ENCODE measurements at places on chromosomes 5 and 9.
A peak's percentile ranks its signal among the peaks of the same experiment; 100 is the strongest.

GRCh38 chr9:124133727-124134126, 122.2 kb downstream of the LHX2 start:
- no peak for DNase-seq

DNA sequence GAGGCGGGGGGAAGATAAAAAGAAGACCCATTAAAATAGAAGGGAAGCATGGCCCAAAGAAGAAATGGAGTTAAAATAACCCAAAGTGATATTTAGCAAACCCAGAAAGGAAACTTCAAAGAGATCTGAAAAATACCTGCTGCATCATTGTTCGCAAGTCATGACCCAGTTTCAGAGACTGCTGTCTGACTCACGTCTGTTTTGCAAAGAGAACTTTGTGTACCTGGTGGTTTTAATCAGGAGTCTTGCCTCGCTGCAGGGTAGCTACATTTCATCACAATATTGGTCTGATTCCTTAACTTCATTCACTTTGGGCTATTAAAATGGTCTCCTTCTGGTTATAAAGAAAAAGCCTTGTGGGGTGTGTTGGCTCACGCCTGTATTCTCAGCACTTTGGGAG, 461.1 kb upstream of the DAP start:
- DNase-seq = no peak

DNA sequence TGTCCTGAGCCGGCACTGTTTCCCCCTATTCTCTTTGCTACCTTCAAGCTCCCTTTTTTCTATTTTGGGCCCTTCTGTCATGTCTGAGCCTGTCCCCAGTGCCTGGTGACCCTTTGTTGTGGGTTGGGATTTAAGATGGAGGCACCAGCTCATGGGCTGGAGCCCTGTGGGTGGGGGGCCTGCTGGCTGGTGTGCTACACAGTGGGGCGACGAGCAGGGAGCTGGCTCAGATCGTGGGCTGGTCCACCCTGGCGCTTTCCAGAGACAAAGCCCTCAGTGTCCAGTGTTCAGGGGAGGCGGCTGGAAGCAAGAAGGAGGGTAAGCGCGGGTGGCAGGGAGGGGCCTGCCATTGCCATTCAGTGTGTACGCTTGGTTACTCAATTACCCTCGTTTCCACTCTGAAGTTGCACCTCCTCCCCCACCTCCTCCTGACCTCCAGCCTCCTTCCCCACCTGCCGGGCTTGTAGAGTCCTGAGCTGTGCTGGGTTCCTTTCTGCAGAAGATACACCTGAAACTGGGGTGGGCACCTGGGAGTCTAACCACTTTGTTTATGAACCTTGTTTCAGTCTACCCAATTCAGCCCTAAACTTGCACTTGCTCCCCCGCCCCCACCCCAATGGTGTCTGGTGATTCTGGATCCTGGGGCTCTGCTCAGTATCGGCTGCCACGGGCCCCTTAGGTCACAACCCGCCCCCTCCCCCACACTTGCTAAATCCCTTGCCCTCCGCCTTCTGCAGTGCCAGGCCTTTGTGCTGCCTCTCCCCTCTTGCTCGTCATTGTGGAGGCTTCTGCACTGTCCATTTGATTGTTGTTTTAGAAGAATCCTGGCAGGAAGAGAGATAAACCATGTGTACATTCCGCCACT, 49.9 kb downstream of the MVB12B start:
- no peak for DNase-seq

- DNase-seq = no peak
Observed at GRCh38 chr9:84841931-84842330, 172.4 kb downstream of the NTRK2 start.

DNA sequence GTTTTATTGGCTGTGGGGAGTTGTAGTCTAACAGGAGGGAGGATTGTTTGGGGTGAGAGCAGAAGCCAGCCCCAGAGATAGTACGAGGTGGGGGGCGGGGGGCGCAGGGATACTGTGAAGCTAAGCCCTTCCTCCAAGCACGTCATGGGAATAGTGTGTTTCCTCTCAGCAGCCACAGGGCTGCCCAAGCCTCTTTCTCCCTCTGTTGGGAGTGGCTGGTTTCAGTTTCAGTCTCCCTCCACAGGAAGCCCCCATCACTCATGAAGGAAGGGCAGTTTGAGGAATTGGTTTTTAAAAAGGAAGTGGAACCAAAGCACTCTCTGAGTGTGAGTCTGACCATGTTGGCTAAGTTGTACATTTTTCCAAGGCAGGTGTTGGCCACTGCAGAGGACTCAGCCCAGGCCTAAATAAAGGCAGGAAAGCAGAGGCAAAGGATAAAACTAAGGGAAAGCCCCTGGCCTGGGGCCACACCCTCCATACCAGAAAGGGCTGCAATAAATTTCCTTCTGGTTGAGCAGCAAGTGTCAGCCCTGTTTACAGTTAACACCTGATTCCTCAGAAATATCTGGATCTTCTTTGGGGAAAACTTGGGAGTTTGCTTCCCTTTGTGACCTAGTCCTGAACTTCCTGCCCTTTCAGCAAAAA, 3.2 kb downstream of the RAB24 start:
- DNase-seq = peak; percentile 33

- DNase-seq = no peak
Observed at GRCh38 chr5:71482132-71482531, 26.7 kb downstream of the BDP1 start.

DNA sequence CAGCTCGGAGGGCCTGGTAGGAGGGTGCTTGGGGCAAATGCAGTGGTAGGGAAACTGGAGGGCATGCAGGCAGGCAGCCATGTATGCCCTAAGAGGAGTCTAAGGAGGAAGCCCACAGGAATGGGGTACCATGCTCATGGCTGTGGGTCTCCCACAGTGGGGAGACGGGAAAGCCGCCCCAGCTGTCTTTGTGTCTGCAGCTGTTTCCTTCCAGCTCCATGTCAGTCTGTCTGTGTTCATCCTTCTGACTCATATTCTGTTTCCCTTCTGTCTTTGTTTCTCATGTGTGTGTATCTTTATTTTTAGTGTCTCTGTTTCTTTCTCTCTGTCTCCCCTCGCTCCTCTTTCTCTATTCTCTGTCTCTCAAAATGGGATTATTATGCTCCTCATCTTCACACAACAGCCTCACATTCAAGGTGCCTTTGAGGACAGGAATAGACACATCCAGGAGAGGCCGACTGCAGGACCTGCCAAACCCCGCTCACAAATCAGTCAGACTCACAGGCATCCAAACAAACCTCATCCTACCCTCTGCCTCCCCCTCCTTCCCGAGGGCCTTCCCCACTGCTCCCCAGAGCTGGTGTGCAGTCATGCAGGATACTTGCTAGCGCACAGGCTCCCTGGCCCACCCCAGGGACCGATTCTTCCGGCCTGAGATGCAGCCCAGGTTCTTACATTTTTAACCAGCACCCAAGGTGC, 68.4 kb upstream of the RARS1 start:
- no peak for DNase-seq

- no peak for DNase-seq
Observed at GRCh38 chr9:114429488-114429887, 41.7 kb upstream of the AKNA start.

- no peak for DNase-seq
Observed at GRCh38 chr9:92947268-92948037, at the start of gene FGD3. Gene FGD3, plus strand, starts transcription at chr9:92947523. Its CDS starts 28,734 bp downstream, at chr9:92976257.

- DNase-seq = no peak
Observed at GRCh38 chr9:121626012-121626411, 25.4 kb upstream of the DAB2IP start.

- DNase-seq = no peak
Observed at GRCh38 chr9:113645978-113646253, 182.4 kb downstream of the RGS3 start.

Data from stimulated activated CD8-positive, alpha-beta memory T cell treated with anti-CD3 and anti-CD28 coated beads, Interleukin-4, amount 100 ng/mL, for 4 hours (primary cell).